ENCODE measurements at places on chromosomes 7 and 10.

DNA sequence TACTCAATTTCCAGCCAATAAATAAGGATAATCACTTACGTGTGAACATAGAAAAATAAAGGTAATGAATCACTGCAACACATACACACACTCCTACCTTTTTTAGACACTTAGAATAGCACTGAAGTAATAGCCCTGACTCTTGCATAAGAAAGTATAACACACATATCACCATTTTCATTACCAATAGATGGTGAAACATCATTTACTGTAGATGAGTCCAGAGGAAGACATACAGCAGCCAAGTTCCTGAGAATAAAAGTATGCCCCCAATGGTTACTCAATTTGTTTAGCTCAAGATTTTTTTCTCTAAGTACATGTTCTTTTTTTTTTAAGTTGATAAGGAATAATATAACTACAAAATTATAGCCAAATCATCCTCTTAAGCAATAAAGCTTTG is 316.3 kb downstream of the PARD3 start:
- DNase-seq: no peak

DNA sequence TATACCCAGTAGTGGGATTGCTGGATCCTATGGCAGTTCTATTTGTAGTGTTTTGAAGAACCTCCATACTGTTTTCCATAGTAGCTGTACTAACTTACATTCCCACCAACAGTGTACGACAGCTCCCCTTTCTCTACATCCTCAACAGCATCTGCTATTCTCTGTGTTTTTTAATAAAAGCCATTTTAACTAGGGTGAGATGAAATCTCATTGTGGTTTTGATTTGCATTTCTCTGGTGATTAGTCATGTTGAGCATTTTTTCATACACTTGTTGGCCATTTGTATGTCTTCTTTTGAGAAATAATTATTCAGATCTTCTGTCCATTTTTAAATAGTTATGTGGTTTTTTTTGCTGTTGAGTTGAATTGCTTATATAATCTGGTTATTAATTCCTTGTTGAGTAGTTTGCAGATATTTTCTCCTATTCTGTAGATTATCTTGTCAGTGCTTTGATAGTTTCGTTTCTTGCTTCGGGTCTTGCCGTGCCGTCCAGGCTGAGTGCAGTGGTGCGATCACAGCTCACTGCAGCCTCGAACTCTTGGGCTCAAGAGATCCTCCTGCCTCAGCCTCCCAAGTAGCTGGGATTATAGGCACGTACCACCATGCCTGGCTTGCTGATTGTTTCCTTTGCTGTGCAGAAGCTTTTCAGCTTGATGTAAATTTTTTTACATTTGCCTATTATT is 12.0 kb downstream of the MTG1 start:
- no peak for DNase-seq

- DNase-seq: no peak
Measured at GRCh38 chr7:12553416-12553815, 17.1 kb upstream of the SCIN start.

- DNase-seq: no peak
Measured at GRCh38 chr7:2608921-2609411, 22.8 kb upstream of the TTYH3 start.

DNA sequence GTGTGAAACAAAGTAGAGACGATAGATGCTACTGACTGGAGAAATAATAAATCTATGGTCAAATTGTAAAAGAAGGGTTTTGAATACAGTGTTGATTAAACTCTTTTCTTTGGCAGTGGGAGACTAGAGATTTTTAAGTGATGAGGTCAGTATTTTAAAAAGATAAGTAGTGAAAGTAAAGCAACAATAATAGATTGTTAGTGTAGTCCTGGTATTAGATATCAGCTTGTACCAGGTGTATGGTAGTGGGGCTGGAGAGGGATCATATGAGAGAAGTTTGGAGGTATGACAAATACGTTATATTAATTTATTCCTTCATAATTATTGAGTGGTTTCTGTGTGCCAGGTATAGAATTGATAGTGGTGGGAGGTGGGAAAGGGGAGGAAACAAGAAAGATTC is 25.2 kb downstream of the PHTF2 start:
- no peak for DNase-seq

DNA sequence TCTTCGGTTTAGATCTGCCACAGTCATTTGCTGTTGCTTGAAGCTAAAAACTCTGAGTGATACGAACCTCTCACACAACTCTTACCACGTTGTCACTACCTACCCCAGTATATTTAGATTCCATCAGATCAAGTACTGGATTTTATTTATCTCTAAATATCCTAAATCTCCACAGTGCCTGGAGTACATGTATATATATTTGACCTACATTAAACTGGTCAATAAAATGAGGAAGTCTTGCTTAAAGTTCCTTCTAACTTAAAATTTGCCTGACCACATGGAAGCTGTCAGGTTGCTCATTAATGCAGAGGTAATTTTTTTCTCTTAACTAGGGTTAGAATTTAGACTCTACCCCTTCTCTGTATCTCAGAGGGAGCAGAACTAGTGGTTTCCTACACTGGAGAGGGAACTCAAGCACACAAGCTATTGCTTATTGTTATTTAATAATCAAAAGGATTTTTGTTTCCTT is 3.1 kb upstream of the MACC1 start:
- no peak for DNase-seq

DNA sequence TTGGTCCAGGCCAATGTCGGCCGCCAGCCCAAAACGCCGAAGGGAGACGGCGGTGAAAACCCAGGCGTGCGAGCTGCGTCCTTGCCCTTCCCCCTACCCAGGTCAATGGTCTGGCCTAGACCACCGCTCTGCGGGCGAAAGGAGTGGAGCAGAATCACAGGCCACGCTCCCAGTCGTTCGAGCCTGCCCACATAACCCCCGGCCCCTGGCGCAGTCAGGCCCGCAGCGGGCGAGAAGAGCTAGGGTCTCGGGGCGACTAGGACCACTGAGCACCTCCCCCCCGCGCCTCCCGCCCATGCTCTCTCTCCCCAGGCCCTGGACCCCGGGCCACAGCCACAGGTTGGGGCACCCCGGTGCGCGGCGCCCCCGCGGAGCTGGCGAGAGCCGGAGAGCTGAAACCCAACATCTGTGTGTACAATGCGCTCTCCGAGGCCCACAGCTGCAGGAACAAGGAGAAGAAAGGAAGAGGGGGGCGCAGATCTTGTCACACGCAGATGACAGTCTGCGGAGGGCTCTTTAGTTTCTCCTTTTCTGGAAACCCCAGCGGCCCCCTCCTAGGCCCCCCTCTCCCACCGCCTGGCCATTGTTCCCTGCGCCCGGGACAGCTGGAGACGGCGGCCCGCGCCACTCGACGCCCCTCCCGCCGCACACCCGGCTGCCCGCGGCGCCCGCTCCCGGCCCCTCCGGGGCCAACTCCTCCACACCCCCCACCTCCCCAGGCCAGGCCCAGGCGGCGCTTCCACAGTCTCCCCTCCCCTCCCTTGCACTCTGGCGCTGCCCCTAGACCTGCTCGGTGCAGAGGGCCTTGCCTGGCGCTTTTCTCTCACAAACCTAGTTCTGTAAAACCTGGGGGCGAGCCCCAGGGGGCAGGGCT is 355.0 kb downstream of the DNAJB6 start:
- DNase-seq: peak; percentile 51

DNA sequence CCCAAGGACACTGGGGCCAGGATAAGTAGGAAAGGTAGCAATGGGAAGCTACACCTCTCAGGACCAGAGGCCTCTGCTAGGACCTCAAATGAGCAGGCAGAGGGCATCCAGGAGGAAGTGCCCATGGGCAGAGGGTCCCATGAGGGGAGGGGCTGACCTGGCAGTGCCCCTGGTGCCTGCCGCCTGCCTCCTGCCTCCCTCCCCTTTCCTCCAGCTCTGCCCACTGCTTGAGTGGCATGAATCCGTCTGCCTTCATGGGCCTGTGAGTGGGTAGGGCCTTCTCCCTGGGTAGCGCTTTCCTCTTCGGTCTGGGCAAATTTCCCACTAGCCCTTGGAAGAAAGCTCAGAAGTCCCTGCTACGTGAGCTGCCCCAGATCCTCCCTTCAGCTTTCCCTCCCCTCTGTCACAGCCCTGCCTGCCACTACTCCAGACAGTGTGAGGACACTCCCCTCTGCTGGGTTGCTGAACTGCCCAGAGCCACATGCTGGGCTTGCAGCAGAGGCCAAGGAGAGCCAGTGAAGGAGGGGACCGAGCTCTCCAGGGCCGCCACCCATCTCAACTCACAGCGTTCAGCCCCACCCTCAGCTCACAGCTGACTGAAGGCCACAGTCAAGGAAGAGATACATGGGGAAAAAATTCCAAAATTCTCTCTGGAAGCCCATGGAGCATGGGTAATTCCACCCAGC is 141.4 kb downstream of the ARHGAP22 start:
- peak; percentile 45 for DNase-seq

GRCh38 chr7:111089822-111090426 is 1.0 kb upstream of the LRRN3 start:
- DNase-seq: no peak

GRCh38 chr10:78224602-78225001 is 190.9 kb downstream of the RPS24 start:
- DNase-seq: no peak

- DNase-seq: peak; percentile 42
Measured at GRCh38 chr7:151454305-151454704, 14.4 kb upstream of the CRYGN start.

GRCh38 chr7:19060761-19061259 is 56.6 kb downstream of the TWIST1 start:
- no peak for DNase-seq

DNA sequence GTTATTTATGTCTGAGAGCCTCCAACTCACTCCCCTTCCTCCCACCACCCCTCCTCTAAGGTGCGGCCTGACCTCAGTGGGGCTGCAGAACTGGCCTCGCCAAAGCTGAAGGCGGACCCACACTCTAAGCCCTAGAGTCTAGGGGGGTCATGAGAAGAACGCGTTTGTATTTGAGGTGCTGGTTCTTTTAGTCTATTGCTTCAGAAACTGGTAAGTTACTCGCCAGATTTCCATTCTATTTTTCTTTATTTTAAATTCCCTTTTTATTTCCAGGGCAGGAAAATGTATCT is 357.5 kb downstream of the DNAJB6 start:
- DNase-seq: no peak

DNA sequence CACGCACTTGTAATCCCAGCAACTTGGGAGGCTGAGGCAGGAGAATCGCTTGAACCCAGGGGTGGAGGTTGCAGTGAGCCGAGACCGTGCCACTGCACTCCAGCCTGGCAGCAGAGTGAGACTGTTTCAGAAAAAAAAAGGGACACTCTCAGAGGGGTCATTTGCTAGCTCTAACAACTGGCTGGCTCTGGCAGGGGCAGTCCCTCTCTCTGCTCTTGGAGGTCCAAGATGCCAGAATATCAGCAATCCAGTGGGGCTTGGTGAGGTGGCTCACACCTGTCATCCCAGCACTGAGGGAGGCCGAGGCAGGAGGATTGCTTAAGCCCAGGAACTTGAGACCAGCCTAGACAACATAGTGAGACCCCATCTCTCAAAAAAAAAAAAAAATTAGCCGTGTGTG is 2.5 kb upstream of the PILRA start:
- no peak for DNase-seq

DNA sequence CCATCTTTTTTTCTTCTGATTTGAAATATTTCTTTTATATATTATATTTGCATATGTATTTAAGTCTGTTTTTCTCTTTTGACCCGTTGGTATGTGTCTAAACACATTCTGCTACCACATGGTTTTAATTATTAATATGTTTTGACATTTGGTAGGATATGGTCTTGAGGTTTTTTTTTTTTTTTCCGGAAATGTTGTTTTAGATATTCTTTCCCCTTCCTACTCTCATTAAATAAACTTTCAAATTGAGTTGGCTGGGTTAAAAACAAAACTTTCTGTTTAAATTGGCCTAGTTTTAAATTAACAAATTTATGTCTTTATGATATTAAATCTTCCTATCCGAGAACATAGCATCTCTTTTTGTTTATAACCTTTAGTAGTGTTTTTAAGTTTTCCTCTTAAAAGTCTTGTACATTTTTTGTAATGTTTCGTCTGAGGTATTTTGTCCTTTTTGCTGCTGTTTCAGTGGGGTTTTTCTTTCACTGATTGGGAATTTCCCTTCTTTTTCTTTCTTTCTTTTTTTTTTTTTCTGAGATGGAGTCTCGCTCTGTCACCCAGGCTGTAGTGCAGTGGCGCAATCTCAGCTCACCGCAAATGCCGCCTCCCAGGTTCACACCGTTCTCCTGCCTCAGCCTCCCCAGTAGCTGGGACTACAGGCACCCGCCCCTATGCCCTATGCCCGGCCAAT is 25.4 kb downstream of the STAM start:
- no peak for DNase-seq

GRCh38 chr10:112532956-112533355 is 85.9 kb downstream of the VTI1A start:
- DNase-seq: no peak
